Stimulated activated naive CD4-positive, alpha-beta T cell treated with Interleukin-2 at 50 U/mL for 16 hours (primary cell): ENCODE measurements at places on chromosomes 7 and 10.

GRCh38 chr10:35040760-35041501, 49.2 kb downstream of the CUL2 start:
- no peak for DNase-seq

GRCh38 chr7:80087771-80088170, 46.9 kb upstream of the GNAI1 start:
- no peak for DNase-seq

- no peak for DNase-seq
These were observed 48.9 kb upstream of the PDCD4 start for GRCh38 chr10:110822712-110823311.

GRCh38 chr7:30907527-30908267, 4.0 kb upstream of the AQP1 start:
- no peak for DNase-seq

DNA sequence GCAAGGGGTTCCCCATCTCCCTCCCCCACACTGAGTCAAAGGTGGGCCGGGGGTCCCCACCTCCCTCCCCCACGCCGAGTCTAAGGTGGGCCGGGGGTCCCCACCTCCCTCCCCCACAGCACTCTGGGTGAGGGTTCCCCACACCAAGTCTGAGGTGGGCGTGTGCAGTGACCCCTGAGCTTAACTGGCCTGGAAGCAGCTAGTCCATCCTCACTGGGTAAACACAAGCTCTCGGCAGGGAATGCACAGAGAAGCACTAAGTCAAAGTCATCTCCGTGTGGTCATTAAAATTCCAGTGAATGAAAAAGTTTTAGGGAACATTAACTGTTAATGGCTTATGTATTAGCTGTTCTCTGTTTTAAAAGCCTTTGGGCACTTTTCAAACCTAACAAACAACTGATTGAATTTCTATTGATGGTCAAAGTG, 43.7 kb upstream of the PRKAR1B start:
- no peak for DNase-seq

DNA sequence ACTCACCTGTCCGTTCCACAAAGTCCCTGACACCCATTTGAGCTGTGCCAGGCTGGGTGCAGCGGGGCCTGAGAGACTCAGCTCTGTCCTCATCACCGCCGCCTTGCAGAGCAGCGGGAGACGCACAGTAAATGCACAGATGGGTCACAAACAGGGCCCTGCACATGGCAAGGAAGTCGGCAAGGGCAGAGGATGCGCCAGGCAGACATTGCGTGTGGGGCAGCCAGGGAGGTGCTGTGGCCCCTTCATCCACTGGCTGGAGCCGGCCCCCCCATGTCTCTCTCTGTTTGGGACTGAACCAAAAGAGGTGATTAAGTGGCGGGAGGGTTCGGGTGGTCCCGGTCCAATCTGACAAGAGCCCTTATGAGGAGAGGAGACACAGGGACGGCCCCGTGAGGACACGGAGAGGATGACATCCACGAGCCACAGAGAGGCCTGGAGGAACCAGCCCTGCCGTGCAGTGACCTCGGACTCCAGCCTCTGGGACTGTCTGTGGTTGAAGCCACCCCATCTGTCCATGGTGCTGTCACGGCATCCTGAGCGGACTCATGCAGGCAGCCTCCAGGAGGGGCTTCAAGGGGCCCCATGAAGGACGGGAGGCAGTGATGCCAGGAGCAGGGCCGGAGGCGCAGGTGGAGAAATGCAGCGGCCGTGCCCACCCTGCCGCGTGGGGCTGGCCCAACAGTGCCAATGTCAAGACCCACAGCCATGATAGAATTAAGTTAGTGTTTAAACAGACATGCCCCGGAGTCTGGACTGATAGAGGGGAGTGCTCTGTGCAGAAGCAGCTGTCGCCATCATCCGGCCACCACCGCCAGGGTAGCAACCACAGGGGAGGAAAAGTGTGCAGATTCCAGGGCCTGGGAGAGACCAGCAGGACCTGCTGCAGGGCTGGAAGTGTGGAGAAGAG, 28.4 kb upstream of the FOXL3 start:
- no peak for DNase-seq

- DNase-seq = no peak
These were observed 16.7 kb downstream of the DPYSL4 start for GRCh38 chr10:132203256-132204077.

DNA sequence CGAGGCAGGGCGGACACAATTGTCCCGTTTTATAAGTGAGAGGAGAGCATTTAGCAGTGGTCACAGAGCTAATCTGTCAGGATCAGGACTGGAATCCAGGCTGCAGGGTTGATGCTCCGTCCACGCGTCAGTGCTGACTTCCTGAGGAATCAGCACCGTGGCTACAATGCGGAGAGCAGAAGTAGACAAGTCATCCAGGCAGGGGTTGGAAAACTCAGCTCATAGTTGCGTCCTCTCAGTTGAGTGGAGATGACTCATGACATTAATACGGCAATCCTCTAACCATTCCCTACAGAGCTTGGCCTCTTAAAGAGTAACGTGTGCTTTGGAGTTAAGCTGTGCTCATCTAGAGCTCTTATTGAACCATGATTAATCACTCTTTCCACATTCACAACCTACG, 17.1 kb upstream of the HTR5A start:
- no peak for DNase-seq

- no peak for DNase-seq
These were observed 1.6 kb downstream of the LRRTM3 start for GRCh38 chr10:66927251-66927935.

DNA sequence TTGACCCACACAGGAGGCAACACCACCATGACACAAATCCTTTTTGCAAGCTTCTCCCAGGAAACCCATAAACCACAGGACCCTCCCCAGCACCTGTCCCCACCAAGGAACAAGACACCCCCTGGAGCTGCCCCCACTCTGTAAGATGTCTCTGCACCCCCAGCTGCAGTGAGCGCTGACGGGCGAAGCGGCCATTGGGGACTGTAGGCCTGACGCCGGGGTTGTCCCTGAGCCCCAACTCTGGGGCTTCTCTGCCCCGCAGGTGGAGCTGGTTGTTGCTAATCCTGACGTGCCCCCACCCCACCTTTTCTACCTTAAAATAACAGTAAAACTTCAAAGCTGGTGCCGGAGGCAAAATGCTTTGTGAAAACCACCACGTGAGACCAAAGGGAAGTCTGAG, 94.7 kb upstream of the PPP2R2D start:
- DNase-seq = no peak

DNA sequence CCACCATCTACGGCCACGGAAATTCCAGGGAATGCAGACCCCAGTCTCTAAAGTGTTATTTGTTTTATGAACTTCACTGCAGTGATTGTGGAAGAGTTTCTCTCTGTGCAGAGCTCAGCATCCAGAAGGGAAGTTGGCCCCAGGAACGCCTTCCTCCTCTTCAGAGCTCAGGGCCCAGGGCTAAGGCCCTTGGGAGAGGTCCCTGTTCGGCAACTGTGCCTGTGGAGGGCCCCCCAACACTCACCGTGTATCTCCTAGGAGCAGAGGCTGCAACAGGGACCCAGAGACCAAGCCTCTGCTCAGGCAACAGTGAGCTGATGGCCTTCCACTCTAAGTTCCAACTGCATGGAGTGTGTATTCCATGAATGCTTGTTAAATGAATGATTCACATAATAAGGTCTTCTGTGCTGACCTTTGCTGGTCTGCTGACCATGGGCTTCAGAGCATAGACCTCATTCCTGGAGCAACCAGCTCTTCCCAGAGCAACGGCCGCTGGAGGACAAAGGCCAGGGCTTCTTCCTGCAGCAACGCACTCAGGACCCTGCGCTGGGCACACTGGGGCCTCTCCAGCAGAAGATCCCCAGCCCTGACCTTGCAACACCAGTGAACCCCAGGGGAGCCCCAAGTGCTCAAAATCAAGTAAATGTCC, 7.7 kb downstream of the DIP2C start:
- no peak for DNase-seq

DNA sequence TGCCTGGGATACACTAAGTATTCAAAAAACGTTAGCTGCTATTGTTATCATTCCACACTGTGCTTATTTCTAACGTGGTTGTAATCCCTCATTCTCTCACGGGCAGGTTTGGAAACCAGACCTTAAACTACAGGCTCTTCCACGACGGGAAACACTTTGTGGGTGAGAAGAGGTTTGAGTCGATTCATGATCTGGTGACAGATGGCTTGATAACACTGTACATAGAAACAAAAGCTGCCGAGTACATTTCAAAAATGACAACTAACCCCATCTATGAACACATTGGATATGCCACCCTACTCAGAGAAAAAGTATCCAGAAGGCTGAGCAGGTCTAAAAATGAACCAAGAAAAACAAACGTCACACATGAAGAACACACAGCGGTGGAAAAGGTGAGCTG, 163.2 kb upstream of the PRR15 start:
- no peak for DNase-seq
